ENCODE measurements at places on chromosomes 3 and 15. TPM values are rescaled to one million over a fixed set of nuclear protein-coding genes. Genes with fewer than 3 reads are reported as not detected.

The CD200R1 gene
- 1.1 TPM for polyA plus RNA-seq

The PLS1 gene
- 33.6 TPM for polyA plus RNA-seq

The SIDT1 gene
- 3.2 TPM for polyA plus RNA-seq

The VIPR1 gene
- 1.1 TPM for polyA plus RNA-seq

The CLDN11 gene
- 267 TPM for polyA plus RNA-seq

The PARP14 gene
- polyA plus RNA-seq, result 23.7 TPM

The SPTBN5 gene
- 3.0 TPM for polyA plus RNA-seq

The SEMA3F gene
- polyA plus RNA-seq, result 81.1 TPM

The POLQ gene
- polyA plus RNA-seq, result 5.4 TPM

The TMEM212 gene
- polyA plus RNA-seq, result 0.19 TPM

The MAP1A gene
- 7.5 TPM for polyA plus RNA-seq

The NMB gene
- polyA plus RNA-seq, result 8.5 TPM

The C15orf39 gene
- polyA plus RNA-seq, result 8.8 TPM

The A4GNT gene
- 1.7 TPM for polyA plus RNA-seq

The TUSC7 gene
- not detected for polyA plus RNA-seq

The TTLL13 gene
- polyA plus RNA-seq, result not detected

The DNAH1 gene
- polyA plus RNA-seq, result 8.1 TPM

The LEKR1 gene
- 2.0 TPM for polyA plus RNA-seq

The SLC15A2 gene
- 14.0 TPM for polyA plus RNA-seq

The ANKUB1 gene
- polyA plus RNA-seq, result 0.17 TPM

The CCR2 gene
- 2.1 TPM for polyA plus RNA-seq

The CCR3 gene
- not detected for polyA plus RNA-seq

The KNL1 gene
- polyA plus RNA-seq, result 19.0 TPM

The CCDC54 gene
- polyA plus RNA-seq, result 0.10 TPM

The LRRC49 gene
- 17.4 TPM for polyA plus RNA-seq

The TIMP4 gene
- polyA plus RNA-seq, result 1.1 TPM

The AGTR1 gene
- 23.6 TPM for polyA plus RNA-seq

The APBA2 gene
- polyA plus RNA-seq, result 15.2 TPM

The SPINK8 gene
- 0.32 TPM for polyA plus RNA-seq

The IL20RB gene
- 0.69 TPM for polyA plus RNA-seq

The KBTBD8 gene
- 1.5 TPM for polyA plus RNA-seq

The CLDN18 gene
- 0.64 TPM for polyA plus RNA-seq

The SST gene
- not detected for polyA plus RNA-seq

The PPP1R14D gene
- 0.49 TPM for polyA plus RNA-seq

The PSMD6 gene
- polyA plus RNA-seq, result 132 TPM

The HESX1 gene
- polyA plus RNA-seq, result 4.4 TPM

The ZNF770 gene
- 76.4 TPM for polyA plus RNA-seq

The SKOR1 gene
- 0.20 TPM for polyA plus RNA-seq

The SMCO1 gene
- polyA plus RNA-seq, result not detected

The SCN11A gene
- polyA plus RNA-seq, result 1.0 TPM

The GASK1A gene
- 3.7 TPM for polyA plus RNA-seq

The ADAMTS9 gene
- polyA plus RNA-seq, result 139 TPM

The ADCY5 gene
- polyA plus RNA-seq, result 11.9 TPM

The PLA1A gene
- 7.2 TPM for polyA plus RNA-seq

The PTH1R gene
- 157 TPM for polyA plus RNA-seq

The RYR3 gene
- polyA plus RNA-seq, result 7.2 TPM

The TAGLN3 gene
- polyA plus RNA-seq, result 1.9 TPM

The GUCA1C gene
- 0.24 TPM for polyA plus RNA-seq

The ERICH6 gene
- 0.62 TPM for polyA plus RNA-seq

The AQR gene
- 38.7 TPM for polyA plus RNA-seq

The RTP1 gene
- not detected for polyA plus RNA-seq

Data from right renal pelvis (tissue), 4 donors.